ENCODE measurements at places on chromosomes 12 and 14.

DNA sequence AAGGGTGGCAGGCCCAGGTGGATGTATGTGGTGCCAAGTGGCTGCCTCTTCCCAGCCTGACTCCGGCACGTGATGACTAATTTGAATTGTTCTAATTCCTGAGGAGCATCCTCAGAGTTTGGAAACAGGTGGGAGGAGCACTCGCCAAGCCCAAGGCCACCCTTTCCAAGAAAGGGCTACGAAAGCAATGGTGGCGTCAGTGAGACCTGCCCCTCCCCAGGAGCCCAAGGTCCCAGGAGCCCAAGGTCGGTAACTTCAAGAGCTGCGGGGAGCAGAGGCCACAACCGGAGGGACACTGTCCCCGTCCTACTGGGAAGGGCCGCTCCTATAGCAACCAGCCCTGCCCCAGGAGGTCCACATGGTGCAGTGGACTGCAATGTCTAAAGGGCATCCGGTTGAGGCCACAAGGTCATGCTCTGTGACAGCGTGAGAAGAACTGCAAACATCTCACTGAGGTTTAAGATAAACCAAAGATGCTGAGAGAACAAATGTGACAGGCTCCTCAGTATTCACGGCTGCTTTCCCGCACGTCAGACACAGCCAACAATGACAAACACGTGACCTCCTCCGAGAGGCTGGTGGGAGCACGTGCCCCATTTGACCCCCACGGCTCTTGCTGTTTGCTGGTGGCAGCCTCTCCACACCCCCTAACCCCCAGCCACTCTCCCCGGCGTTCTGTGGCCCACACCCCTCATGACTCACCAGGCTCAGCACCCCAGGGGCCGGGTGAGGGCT lies 79.6 kb downstream of the ITPK1 start:
- peak; percentile 20 for DNase-seq

GRCh38 chr14:30431552-30431951 lies 127.4 kb upstream of the G2E3 start:
- DNase-seq, result no peak

GRCh38 chr12:16335838-16336237 lies 11.6 kb upstream of the MGST1 start:
- DNase-seq, result no peak

DNA sequence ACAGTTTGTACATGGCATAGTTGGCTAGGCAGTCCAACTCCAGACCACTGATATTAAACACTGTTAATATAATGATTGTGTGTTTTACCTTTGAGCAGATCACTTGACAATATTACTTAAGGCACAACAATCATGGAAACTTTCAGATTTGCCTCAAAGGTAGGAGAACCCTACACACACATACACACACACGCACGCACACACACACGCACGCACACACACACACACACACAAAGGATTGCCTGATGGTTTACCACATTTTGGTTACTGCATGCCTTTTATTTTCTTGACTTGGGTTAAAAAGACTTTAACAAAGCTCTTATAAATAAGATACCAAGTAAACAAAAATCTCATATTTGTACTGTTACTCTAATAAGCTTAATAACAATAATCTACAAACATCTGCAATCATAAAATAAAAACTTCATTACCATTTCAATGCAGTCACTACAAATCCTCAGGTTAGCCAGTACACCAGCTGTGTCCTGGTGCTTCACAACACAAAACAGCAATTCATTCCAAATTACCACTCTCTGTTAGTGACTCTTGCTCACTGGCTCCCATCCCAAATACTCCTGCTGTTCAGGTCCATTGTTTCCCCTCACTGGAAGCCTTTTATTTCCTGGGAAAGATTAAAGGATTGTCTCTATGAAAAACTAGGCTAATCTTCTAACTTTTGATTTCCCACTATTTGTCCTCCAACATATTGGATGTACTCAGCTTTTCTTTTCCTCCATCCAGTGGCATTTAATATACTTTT lies 175.2 kb upstream of the ATP2B1 start:
- DNase-seq, result no peak

- no peak for DNase-seq
These were observed 91.1 kb upstream of the DYNC1H1 start for GRCh38 chr14:101873076-101873825.

DNA sequence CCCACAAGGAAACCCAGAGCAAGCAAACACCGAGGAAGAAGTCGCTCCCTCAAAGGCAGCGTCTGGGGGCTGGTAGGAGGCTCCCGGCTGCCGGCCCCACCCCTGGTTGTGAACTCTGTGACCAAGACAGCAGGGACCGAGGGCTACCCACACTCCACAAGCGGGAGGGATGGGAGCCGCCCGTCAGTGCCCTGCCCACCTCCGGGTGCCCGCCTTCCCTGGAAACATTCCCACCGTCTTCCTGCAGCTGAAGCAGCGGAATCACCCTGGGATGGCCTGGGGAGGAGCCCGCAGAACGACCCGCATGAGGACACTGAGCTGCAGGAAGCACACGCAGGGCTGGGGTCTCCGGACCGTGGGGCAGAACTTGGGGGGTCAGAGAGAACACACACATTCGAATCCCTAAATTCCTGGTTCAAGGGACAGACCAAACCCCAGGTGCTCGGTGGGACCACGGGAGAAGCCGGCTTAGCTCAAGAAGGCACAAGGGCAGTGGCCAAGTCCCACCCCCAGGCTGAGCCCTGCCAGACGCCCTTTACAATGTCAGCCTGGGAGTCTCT lies 33.5 kb upstream of the C14orf180 start:
- DNase-seq, result no peak

DNA sequence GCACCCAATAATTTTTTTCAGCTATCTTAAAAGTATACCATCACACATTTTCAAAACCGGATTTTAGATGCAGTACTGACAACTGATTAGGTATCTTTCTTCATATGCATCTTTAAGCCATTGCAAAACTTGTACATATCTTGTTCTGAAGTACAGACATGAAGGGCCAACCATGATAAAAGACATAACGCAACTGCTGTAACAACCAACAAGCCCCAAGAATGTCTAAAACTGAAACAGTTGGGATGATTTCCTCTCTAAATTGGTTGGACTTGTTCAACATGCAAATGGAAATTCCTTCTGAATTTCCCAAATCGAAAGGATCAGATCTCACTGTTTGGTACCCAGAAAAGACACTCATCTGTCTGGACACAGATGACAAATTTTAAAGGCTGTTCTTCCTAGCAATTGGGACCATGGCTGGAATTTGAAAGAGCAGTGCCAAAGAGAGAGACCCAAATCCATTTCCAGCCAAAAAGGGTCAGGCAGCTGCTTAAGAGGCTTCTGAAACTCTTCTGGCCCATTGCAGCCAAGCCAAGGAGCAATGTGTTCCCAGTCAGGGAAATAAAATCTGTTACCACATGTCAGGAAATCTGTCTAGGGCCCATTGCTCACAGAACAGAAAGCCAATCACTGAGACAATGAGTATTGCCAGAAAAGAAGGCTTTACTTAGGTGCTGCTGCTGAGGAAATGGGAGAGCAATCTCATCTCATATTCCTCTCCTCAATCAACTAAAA lies 1122.4 kb upstream of the USP15 start:
- DNase-seq, result no peak

DNA sequence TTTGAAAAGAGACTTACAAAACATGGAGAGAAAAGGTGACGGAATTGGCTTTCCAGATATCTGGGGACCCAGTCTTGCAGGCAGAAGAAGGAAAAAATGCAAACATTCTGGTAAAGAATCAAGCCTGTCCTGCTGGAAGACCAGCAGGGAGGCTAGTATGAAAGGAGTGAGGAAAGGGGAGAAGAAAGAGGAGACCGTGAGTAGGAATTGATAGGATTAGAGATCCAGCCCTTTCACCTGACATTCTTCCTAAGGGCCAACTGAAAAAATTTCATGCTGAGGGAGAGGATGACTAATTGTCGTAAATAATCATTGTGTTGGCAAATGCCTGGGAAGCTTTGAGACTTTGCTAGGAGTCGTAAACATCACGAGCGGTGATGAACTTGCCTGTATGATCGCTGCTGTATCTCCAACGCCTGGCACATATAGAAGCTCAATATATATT lies 12.1 kb downstream of the BHLHE41 start:
- no peak for DNase-seq

DNA sequence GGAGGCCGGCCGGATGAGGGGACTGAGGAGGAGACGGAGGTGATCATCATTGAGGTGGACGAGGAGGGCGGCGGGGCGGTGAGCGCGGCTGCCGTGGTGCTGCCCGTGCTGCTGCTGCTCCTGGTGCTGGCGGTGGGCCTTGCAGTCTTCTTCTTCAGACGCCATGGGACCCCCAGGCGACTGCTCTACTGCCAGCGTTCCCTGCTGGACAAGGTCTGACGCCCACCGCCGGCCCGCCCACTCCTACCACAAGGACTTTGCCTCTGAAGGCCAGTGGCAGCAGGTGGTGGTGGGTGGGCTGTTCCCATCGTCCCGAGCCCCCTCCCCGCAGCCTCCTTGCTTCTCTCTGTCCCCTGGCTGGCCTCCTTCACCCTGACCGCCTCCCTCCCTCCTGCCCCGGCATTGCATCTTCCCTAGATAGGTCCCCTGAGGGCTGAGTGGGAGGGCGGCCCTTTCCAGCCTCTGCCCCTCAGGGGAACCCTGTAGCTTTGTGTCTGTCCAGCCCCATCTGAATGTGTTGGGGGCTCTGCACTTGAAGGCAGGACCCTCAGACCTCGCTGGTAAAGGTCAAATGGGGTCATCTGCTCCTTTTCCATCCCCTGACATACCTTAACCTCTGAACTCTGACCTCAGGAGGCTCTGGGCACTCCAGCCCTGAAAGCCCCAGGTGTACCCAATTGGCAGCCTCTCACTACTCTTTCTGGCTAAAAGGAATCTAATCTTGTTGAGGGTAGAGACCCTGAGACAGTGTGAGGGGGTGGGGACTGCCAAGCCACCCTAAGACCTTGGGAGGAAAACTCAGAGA lies 9.6 kb downstream of the MMP14 start:
- DNase-seq, result no peak

All from stimulated activated CD8-positive, alpha-beta memory T cell treated with anti-CD3 and anti-CD28 coated beads, Interleukin-4, amount 100 ng/mL, for 4 hours (primary cell).